ENCODE measurements at places on chromosomes 2 and 18.

DNA sequence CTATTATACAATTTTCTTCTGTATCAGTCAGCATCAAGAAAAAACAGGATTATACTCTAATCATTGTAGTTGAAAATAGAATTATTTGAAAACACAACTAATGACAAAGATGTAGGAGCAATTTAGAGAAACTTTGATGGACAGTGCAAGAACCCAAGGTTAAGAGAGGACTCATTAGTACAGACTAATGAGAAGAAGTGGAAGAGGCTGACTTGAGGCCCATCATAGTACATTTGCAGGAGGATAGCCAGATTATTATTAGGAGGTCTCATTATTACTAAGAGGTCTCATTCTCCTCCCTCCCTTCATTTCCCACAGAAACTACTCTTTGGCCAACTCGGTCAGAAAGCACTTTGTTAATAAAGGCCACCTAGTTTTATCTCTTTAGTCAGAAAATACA is 1983.0 kb downstream of the SUCLG1 start:
- no peak for DNase-seq

- no peak for DNase-seq
Measured at GRCh38 chr18:28974504-28974903, 797.6 kb upstream of the CDH2 start.

DNA sequence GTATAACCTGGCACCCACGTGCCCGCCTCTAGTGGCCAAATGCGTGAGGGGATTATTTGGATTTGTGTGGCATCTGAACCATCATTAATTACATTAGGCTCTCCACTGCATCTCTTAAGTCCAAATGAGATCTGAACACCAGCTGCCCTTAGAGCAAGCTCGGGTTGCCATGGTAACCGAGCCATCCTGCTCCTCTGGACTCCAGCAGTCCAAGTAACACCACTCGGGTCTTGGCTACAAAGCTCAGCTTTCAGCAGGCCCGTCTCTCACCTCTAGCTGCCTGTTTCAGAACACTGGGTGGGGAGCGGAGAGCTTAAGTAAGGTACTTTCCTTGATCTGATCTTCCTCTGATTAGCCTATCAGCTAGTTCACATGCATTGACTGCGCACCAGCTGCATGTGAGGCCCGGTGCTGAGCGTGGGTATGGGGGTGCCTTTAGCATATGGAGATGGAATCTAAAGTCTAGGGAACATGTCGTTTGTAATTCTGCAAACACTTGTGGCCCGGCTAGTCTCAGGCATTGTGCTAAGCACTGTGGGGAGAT is 14.1 kb upstream of the CYS1 start:
- DNase-seq: no peak

DNA sequence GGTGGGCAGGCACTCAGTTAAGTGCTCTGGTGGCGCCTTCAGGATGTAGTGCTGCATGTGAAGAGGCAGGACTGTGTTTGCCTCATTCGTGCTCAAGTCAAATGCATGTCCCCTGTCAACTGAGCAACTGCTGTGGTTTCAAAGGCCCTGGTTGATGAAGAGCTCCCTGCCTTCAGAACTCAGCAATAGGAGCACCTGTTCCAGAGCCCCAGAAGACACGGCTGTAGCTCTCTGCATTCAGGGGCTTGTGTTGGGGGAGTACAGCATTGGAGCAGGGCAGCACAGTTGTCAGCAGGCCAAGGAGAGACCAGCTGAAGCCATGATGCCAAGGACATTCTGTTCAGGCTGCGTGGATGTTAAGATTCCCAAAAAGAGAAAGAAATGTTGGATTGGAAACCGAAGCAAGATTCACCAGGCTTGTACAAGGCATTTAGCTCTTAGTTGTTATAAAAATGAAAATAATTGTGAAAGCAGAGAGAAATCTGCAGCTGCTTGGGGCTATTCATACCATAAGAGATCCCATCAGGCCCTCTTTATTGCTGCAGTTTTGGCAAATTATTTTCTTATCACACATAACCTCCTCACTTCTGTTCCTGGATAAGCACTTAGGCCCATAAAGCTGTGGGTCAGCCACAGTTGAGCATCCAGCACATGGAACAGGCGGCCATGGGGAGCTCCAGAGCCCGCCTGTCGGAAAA is 252.4 kb upstream of the ZNF521 start:
- DNase-seq: no peak

DNA sequence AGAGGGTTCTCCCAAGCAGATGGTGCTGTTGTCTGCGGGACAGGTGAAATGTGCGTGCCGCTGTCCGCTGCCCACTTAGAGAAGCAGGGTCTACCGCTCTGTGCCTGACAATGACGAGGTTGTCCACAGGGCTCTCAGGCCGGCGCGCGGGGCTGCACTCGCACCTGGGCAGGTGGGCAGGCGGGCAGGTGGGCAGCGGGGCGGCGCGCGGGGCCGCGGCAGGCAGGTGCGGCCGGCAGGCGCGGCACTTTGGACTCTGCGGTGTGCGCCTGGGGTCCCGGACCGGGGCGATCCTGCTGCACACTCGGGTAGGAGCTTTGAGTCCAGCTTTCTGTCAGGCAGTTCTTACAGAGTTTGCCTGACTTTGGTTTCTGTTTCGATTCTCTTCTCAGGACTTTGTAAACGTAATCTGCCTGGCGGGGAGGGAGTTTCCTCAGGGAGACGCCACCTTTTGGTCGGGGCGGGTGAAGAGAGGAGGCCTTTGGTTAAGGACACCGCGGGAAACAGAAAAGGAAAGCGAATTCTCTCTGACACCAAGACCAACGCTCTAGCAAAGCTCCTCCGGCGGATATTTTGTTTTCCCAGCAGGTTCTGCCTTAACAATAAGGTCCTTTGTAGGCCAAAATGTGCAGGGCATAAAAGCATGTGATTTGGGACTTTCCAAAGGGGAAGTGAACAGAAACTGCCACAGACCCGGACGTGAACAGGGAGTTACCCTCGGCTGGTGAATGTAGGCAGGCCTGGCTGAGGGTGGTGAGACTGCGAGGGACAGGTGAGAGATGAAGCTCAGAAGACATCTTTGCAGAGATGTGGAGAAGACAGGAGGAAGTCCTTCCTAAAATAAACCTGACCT is at the start of gene IFIH1:
IFIH1 (minus strand) TSS at position 357 of the 853 bp plus-strand sequence. CDS start 377 bp downstream, outside the sequence.
- peak; percentile 50 for DNase-seq
